ENCODE measurements at places on chromosomes 4 and X.

DNA sequence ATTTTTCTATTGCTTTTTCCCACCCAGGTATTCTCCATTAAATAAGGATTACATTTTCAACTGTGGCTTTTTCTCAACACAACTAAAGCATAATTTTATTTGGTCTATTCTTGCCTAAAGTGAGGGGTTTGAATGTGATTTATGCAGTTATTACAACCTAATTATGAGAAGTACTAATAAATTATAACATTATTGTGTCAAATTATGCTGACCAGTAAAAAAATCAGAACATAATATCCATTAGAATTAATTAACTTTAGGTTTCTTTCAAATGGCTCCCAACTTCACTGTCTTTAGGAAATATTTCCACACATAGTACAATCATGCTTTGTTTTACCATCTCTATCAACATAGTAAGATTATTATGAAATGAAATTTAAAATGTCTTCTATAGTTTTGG, 1293.9 kb downstream of the FSTL5 start:
- no peak overlapping the region for H3K27ac ChIP-seq
- H3K4me1 ChIP-seq: no peaks in the 10 kb centered on the region
- no peaks in the 10 kb centered on the region for H3K27me3 ChIP-seq
- no peak overlapping the region for H3K4me3 ChIP-seq

DNA sequence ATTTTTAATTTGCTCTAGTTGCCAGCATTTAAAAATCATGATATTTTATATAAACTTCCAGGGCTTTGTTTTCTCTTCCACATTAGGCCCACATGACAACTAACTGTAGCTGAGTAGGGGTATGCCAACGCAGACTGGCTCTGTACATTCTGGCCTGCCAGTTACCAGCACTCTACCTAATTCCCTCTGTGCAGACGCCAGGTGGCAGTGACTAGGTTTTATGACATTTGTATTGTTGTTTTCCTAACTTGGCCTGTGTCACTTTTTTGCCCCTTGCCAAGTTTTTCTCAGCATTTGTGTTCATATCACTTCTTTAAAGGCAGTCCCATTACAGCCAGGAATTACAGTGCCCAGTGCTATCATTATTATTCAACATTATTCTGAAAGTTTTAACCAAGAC, 347.5 kb downstream of the NKX6-1 start:
- no peaks in the 10 kb centered on the region for H3K27me3 ChIP-seq
- no peak overlapping the region for H3K27ac ChIP-seq
- H3K4me3 ChIP-seq: no peak overlapping the region

GRCh38 chr4:177119691-177120090, 190.0 kb upstream of the NEIL3 start:
- H3K4me3 ChIP-seq: no peak overlapping the region
- no peak for DNase-seq
- no peaks in the 10 kb centered on the region for H3K36me3 ChIP-seq
- no peaks in the 10 kb centered on the region for H3K27me3 ChIP-seq
- no peaks in the 10 kb centered on the region for H3K4me1 ChIP-seq
- H3K27ac ChIP-seq: no peak overlapping the region

GRCh38 chrX:148620023-148620422, 119.6 kb downstream of the AFF2 start:
- H3K4me1 ChIP-seq: no peaks in the 10 kb centered on the region
- no peaks in the 10 kb centered on the region for H3K36me3 ChIP-seq
- H3K4me3 ChIP-seq: no peak overlapping the region

- DNase-seq: no peak
- H3K27me3 ChIP-seq: peaks cover 23% of the 10 kb centered on the region
- no peak overlapping the region for H3K27ac ChIP-seq
Observed at GRCh38 chrX:16278927-16279326, 111.6 kb downstream of the MAGEB17 start.

GRCh38 chr4:4788573-4788972, 70.9 kb upstream of the MSX1 start:
- no peaks in the 10 kb centered on the region for H3K4me1 ChIP-seq
- no peak for DNase-seq
- no peak overlapping the region for H3K4me3 ChIP-seq
- no peaks in the 10 kb centered on the region for H3K27me3 ChIP-seq
- H3K27ac ChIP-seq: no peak overlapping the region
- no peaks in the 10 kb centered on the region for H3K36me3 ChIP-seq

DNA sequence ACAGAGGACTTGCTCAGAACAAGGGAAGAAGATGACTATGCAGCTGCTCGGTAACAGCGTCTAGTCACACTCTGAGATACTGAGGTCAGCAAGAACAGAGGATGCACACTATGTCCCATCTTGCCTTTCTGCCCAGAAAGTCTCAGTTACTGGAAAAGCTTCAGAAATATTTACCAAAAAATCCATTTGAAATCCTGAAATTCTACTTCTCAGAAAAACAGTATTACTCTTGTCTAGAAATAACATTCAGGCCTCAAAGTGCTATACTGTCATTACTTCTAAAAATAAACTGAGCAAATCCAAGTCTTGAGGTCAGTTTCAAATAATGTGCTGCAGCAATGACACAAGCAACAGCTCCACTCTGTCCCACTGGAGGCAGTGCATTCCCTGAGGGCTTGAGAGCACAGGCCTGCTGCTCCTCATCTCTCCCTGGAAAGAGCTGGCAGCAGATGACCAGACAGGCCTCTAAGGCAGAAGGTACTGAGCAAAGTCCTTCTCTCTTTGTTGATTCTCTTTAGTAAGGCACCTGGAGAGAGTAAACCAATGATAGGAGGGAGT, 76.9 kb downstream of the CAMK2D start:
- no peaks in the 10 kb centered on the region for H3K27me3 ChIP-seq
- H3K36me3 ChIP-seq: no peaks in the 10 kb centered on the region
- peak; percentile 44 for DNase-seq
- no peak overlapping the region for H3K4me3 ChIP-seq
- peak overlapping the region; percentile 64 for H3K27ac ChIP-seq
- H3K4me1 ChIP-seq: no peaks in the 10 kb centered on the region

DNA sequence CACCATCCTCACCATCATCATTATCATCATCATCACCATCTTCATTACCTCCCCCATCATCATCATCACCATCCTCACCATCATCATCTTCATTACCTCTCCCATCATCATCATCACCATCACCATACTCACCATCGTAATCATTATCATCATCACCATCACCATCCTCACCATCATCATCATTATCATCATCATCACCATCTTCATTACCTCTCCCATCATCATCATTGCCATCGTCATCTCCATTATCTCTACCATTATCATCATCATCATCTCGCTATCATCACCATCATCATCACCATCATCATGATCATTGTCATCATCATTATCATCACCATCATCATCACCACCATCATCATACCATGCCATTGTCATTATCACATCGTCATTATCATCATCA, 362.9 kb downstream of the DHRSX start:
- H3K36me3 ChIP-seq: no peaks in the 10 kb centered on the region
- H3K27ac ChIP-seq: no peak overlapping the region
- peak; percentile 20 for DNase-seq
- no peak overlapping the region for H3K4me3 ChIP-seq
- no peaks in the 10 kb centered on the region for H3K4me1 ChIP-seq
- H3K27me3 ChIP-seq: no peaks in the 10 kb centered on the region

DNA sequence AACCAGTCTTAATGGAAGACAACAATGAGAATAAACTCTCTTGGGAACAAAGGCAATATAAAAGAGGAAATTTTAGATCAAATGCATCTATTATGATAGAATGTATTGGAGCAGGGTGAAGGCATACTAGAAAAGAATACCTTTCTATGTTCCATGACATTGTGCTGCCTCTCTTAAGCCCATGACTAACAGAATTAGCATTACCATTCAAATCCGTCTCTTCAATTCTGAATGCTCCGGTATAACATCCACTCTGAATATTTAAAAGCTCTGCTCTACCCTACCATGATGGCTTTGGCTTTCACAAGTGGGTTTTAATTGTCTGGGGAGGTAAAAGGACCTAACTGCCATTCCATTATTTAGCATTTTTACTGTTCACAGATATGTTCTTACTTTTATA, 1878.4 kb downstream of the ARAP2 start:
- H3K36me3 ChIP-seq: no peaks in the 10 kb centered on the region
- H3K27ac ChIP-seq: no peak overlapping the region
- no peaks in the 10 kb centered on the region for H3K27me3 ChIP-seq
- H3K4me3 ChIP-seq: no peak overlapping the region
- no peak for DNase-seq

- peak; percentile 8 for DNase-seq
- H3K4me1 ChIP-seq: no peaks in the 10 kb centered on the region
- H3K27me3 ChIP-seq: no peaks in the 10 kb centered on the region
- H3K27ac ChIP-seq: no peak overlapping the region
Observed at GRCh38 chr4:66275411-66276038, 605.2 kb upstream of the EPHA5 start.

DNA sequence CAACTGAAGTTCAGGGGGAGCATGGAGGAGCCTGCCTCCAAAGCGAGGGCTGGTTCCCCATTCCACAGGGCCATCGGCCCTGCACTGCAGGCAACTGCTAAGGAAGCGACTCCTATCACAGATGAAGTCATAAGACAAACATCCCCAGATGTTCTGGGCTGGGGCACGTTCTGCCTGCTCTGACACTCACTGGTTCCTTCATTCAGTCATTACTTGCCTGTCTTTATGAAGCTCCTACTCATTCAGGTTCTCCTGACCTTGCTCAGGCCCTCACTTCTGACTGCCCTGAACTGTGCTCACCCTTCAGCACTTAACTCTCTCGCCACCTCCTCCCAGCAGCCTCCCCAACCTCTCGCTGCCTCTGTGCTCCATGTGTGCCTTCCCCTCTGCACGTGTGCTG, 2.5 kb upstream of the SLC2A9 start:
- H3K4me3 ChIP-seq: no peak overlapping the region
- H3K4me1 ChIP-seq: peaks cover 3% of the 10 kb centered on the region
- peak overlapping the region; percentile 71 for H3K27ac ChIP-seq
- DNase-seq: no peak
- no peaks in the 10 kb centered on the region for H3K36me3 ChIP-seq

GRCh38 chr4:105838082-105838481, 57.2 kb upstream of the NPNT start:
- no peak overlapping the region for H3K4me3 ChIP-seq
- H3K27ac ChIP-seq: no peak overlapping the region
- peaks cover 2% of the 10 kb centered on the region for H3K36me3 ChIP-seq
- H3K27me3 ChIP-seq: no peaks in the 10 kb centered on the region
- H3K4me1 ChIP-seq: no peaks in the 10 kb centered on the region

- no peak overlapping the region for H3K27ac ChIP-seq
- no peak for DNase-seq
- H3K36me3 ChIP-seq: no peaks in the 10 kb centered on the region
- peaks cover 20% of the 10 kb centered on the region for H3K27me3 ChIP-seq
- H3K4me1 ChIP-seq: no peaks in the 10 kb centered on the region
- H3K4me3 ChIP-seq: no peak overlapping the region
Observed at GRCh38 chr4:3773552-3774001, 7.4 kb downstream of the ADRA2C start.

DNA sequence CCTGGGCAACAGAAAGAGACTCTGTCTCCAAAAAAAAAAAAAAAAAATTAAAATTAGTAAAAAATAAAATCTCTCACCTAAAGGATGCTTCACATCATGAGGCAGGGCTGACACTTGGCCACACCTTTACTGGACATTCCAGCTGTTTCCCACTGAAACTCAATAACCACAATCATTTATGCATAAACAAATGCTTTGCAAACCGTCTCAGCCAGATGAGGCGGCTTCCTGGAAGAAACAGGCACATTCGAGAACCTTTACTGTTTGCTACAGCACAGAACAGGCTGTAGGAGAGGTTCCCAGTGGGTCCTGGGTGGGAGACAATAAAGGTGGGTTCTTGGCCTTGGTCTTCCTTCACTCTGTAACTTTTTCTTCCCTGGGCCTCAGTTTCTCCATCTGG, 10.9 kb upstream of the TBC1D14 start:
- no peaks in the 10 kb centered on the region for H3K27me3 ChIP-seq
- no peak overlapping the region for H3K4me3 ChIP-seq
- no peaks in the 10 kb centered on the region for H3K36me3 ChIP-seq

- no peak overlapping the region for H3K4me3 ChIP-seq
- no peak for DNase-seq
- H3K27me3 ChIP-seq: peaks cover 3% of the 10 kb centered on the region
- H3K4me1 ChIP-seq: no peaks in the 10 kb centered on the region
- H3K27ac ChIP-seq: no peak overlapping the region
Observed at GRCh38 chrX:51922561-51922960, 29.1 kb downstream of the MAGED1 start.

GRCh38 chr4:8599657-8600056, 7.1 kb downstream of the CPZ start:
- no peaks in the 10 kb centered on the region for H3K27me3 ChIP-seq
- no peaks in the 10 kb centered on the region for H3K4me1 ChIP-seq
- no peaks in the 10 kb centered on the region for H3K36me3 ChIP-seq
- no peak for DNase-seq
- H3K27ac ChIP-seq: no peak overlapping the region

- no peaks in the 10 kb centered on the region for H3K36me3 ChIP-seq
- H3K27me3 ChIP-seq: no peaks in the 10 kb centered on the region
- no peak overlapping the region for H3K4me3 ChIP-seq
Observed at GRCh38 chr4:14640476-14640875, 361.8 kb upstream of the CPEB2 start.

GRCh38 chr4:122997463-122998101, 75.2 kb upstream of the NUDT6 start:
- H3K4me3 ChIP-seq: no peak overlapping the region
- DNase-seq: no peak
- no peaks in the 10 kb centered on the region for H3K27me3 ChIP-seq
- no peak overlapping the region for H3K27ac ChIP-seq
- no peaks in the 10 kb centered on the region for H3K36me3 ChIP-seq

DNA sequence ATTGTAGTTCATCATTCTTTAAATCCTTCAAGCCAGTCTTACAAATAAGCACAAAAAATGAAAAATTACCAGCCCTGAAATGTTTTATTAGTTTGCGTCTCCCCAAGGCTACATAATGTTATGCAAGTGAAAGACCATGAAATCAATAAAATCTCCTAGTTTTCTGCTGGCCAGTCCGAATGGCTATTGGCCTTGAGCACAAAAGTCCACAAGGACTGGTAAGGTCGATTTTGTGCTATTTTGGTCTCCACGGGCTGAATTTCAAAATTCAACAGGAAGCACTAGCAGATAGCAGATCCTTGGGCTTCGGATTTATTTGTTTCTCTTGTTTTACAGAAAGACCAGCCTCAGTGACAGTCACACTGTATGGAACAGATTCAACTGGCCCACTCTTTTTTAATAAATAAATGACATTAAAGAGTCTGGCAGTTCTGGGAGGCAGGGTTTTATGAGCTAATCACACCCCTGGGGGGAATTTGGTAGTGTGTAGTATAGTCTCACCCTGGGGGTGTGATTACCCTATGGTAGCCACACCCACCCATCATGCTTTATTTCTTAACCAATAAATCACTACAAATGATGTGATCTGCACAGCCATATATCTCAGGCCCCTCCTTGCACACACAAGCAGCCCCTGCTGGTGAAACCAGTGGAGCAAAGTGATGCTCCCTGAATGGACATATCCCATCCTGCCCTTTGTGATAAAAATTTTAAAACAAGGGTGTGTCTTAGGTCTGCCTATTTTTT, 51.1 kb upstream of the TMEM33 start:
- DNase-seq: no peak
- H3K27ac ChIP-seq: no peak overlapping the region
- no peaks in the 10 kb centered on the region for H3K36me3 ChIP-seq
- H3K4me3 ChIP-seq: no peak overlapping the region

Data from lung (tissue), 17 donors.